H54 (cell line): ENCODE measurements at places on chromosomes 16 and 17.

- no peak for DNase-seq
Observed at GRCh38 chr17:82241926-82242697, 13.3 kb downstream of the SLC16A3 start.

DNA sequence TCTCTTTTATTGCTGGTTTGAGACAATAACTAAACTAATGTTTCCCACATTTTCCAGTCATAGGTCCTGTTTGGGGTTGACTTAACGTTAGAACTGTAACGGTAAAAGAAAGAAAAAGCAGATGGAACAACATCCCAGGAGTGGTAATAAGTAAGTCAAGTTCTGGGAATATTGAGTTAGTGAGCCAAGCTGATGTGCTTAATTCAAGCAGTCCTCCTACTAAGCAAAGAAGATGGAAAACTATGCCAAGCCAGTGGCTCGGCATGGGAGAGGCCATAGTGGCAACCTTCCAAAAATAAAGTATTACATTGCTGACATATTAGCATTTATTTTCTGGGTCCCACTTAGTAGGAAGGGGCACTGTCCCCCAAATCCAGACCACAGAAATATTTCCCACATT, 161.7 kb upstream of the CDH5 start:
- DNase-seq: no peak

DNA sequence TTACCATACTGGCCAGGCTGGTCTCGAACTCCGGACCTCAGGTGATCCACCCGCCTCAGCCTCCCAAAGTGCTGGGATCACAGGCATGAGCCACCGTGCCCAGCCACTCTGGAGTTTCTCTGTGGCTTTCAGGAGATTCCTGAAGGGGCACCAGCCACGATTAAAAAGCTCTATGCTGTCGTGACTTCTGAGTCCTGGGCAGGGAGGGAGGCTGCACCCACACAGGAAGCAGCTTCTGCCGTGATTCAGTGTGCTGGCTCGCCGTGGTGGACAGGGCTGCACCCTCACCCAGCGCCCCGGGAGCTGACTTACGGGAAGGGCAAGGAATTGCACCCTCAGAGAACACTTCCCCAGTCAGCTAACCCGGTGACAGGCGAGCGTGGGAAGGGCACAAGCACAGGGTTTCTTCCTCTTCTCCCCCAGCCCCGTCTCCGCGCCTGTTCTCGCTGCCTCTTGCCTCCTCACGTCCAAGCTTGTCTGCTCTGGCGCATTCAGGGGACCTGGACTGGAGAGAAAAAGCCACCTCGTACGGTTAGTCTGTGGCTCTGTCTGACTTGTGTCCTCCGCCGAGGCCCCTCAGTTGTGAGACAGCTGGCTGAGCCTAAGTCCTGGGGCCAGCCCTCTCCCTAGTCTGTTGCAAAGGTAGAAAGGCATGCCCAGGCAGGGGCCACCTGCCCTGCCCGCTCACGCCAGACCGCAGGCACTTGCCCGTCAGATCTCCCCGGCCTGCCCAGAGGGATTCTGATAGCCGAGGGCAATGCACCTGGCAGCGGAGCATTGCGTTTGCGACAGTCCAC, 145.0 kb downstream of the SEC14L1 start:
- DNase-seq: peak; percentile 88

- no peak for DNase-seq
Observed at GRCh38 chr16:21590287-21590686, 9.1 kb upstream of the METTL9 start.

DNA sequence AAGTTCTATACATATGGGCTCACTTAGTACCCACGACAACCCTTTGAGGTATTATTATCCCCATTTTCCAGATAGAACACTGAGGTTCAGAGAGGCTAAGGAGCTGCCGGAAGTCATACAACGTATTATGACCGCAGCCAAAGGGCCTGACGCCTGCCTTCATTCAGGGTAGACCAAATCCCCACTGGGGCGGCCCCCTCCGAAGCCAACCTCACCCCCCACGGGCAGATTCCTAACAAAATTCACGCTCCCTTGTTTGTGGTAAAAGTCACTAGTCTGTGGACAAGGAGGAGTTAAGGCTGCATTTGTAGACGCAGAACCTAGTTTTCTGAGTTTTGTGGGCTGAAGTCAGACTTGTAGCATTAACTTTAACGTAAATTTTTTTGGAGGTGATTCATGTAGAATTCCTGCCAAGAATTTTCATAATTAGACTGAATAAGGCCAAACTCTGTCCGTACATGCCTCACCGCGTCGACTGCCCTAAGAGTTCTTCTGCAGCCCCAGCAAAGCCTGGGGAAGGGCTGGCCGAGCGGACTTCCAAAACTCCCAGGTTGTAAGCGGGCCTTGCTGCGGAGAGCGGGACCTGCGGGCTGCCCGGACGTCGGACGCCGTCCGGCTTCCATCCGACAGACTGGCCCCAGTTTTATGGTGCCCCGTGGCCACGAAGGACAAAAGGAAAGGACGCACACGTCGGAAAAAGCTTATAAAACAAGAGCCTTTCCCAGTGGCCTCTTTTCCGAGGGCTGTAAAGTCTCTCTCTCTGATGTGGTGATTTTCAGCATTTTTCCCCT, 75.7 kb downstream of the NXN start:
- DNase-seq: no peak

DNA sequence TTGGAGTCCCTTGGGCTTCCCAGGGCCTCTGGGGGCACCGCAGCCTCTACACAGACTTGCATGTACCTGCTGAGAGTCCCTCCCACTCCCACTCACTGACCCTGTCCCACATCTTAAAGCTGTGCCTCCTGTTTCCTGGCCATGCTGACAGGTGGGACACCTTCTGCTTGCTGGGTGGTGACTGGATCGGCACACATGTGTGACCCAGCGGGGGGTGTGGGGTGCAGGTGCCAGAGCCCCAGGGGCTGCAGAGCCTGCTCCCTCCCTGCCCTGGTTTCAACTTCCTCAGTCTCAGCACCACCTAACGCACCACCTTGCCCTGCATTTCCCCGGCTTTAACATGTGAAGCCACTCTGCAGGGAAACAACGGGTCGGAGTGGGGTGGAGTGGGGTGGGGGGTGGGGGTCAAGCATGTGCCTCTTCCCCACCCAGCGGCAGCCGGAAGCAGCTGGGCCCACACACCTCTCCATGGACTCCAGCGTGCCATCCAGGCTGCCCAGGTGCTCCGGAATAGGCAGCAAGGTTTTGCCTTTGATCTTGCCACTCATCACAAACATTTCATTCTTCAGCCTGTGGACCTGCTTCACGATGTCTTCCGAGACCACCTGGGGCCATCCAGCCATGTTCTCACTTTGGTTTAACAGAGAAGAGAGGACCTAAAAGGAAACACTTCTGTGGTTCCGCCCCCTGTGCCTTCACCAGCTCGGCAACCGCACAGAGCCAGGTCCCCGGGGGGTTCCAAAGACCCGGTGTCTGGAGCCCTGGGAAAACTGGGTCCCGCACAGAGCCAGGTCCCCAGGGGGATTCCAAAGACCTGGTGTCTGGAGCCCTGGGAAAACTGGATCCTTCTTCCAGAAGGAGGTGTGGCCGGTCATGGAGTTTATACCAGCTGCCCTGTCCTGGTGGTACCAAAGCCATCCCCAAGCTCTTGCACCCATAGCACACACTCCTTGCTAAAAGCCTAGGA, 4.7 kb downstream of the DNAH17 start:
- DNase-seq: no peak

GRCh38 chr17:15485045-15485444, 17.6 kb upstream of the CDRT4 start:
- DNase-seq: no peak

DNA sequence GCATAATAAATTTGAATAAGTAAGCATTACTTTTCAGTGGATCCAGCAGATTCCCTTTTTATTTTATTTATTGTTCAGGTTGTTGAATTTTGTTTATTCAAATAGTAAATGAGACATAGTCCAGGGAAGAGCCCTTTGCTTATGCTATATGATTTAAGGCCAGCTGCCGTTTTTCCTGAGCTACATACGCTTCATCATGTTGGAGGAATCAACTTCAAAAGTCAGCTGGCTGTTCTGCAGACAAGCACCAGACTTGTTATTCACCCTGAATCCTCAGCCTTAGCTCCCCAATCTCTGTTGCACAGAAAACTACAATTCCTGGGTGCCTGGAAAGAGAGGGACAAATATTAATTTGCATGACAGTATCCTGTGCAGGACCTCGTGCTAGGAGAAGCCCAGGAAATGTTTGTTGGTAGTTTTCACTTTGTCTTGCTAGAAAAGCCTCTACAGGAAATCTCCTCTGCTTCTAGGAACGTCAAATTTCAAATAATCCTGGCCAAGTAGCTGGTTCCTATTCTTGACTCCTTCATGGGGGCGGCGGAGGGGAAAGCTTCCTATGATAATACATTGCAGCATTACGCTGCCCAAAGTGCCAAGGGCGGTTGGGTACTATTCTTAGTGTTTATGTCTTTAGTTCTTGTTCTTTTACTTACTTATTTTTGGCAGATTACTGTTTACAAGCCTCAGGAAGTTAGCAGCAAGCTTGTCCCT, 101.6 kb downstream of the PRKCA start:
- DNase-seq: no peak

- no peak for DNase-seq
Observed at GRCh38 chr16:79849119-79849518, 248.6 kb upstream of the MAF start.

DNA sequence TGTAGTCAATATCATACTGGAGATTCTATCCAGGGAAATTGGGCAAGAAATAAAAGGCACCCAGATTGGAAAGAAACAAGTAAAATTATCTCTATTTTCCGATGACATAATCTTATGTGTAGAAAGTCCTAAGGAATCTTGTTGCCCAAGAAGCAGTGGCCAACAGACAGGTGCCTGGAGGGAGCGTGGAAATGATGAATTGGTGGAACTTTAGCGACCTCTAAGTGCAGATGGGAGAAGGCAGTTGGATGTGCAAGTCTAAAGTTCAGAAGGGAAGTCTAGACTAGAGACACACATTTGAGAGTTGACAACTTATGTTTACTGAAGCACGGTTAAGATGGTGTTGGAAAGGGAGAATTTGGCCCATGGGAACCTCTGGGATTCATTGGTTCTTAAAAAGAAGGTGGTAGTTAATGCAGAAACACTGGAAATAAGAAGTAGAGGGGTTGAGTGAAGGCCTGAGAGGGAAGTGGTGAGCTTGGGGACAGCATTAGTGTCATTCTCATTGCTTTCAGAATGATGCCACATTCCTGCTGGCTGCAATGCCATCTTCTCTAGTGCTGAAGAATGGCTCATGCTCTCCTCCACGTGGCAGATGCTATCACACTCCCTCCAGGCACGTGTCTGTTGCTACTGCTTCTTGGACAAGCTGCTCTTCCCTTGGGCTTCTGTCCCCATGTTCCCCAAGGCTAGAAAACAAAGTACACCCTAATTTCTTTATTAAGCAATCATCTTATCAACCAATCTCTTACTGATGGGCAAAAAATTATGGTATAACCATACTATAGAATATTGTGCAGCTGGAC, 24.0 kb downstream of the TAT start:
- DNase-seq: no peak

GRCh38 chr16:23771027-23771426, 16.2 kb downstream of the CHP2 start:
- no peak for DNase-seq

- DNase-seq: no peak
Observed at GRCh38 chr17:4968486-4969046, 949 bp upstream of the SPAG7 start.

DNA sequence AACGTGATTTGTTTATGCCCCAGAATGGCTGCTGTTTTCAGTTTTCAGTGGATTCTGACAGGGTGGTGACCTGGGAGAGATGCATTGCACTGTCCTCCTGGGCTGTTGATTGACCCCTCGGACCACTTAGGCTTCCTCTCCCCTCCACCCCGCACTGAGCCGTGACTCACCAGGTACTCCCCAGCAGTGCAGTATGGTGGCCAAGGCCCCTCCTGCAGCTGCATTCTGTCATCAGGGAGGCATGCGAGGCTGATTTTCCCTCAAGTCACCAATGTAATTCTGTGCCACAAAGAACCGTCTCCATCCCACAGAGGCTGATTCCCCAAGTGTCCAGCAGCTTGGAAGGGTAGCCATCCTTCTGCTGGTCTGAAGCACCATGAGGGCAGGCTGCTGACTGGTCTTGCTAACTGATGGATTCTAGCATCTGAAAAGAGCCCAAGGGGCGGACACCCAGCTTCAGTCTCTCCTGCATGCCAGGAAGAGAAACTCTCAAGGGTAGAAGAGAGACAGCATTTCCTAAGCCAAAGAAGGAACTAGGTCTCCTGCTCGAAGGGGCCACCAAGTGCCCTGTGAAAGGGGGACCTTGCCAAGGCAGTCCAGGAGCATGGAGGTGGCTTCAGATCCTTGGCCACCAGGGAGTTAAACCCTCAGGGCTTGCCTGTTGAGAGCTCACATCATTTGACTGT, 148.1 kb downstream of the SOCS1 start:
- no peak for DNase-seq

DNA sequence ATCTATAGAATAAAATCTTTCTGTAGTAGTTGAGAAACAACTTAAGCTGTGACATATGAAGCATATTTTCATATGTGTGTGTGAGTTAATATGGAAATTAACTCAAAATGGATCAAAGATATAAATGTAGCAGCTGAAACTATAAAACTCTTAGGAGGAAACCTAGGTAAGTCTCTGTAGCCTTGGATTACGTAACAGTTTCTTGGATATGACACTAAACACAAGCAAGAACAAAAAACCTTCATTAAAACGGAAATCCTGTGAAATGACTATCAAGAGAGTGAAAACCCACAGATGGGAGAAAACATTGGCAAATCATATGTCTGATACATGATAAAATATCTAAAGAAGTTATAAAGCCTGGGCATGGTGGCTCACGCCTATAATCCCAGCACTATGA, 104.4 kb downstream of the VPS53 start:
- no peak for DNase-seq
